ENCODE measurements at places on chromosomes 11 and 22. TPM values are rescaled to one million over a fixed set of nuclear protein-coding genes. Genes with fewer than 3 reads are reported as not detected.

The APOL4 gene
- total RNA-seq: 6.1 TPM

The VPREB1 gene
- not detected for total RNA-seq

The SCARF2 gene
- 5.2 TPM for total RNA-seq

The SPON1 gene
- 6.2 TPM for total RNA-seq

The PAX6 gene
- total RNA-seq: 0.46 TPM

GRCh38 chr11:44729713-44730112 is 3.0 kb downstream of the TSPAN18 start:
- DNase-seq: no peak

The OR52I1 gene
- total RNA-seq: not detected

- DNase-seq: no peak
Measured at GRCh38 chr11:102643941-102644340, 18.8 kb upstream of the MMP20 start.

DNA sequence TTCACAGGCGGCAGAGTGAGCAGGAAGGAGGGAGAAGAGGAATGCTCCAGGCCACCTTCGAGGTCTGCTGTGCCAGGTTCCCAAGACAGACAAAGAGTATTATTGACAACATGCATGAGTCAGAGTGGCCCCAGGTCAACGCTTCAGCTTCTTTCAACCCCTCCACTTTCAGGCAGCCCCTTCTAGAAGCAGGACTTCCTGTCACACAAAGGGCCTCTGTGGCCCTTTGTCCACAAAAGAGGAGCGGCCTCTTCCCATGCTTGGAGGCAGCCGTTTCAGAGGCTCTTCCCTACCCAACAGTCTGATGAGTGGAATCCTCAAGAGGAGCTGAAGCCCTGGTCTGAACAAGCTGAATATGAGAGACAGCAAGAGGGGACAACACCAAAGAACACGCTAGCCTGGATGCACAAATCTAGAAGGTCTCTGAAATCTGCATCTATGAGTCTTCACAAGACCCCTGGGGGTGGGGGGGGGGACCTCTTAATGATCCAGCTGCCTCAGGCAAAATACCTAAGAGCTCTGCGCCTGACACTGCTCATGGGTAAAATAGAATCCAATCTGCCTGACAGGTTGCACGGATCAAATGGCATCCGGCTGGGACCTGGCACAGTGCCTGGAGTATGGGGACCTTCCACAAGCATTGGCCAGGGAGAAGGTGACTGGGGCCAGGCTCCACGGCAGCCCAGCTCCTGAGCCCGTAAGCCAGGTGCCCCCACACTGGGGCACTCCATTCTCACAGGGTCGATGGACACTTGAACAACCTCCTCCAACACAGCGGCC is 67.5 kb downstream of the PACSIN2 start:
- DNase-seq: no peak

Measured in cardiac septum (tissue), 1 donor.